Common myeloid progenitor, CD34-positive (primary cell): ENCODE measurements at places on chromosomes 16 and 17.

- peak; percentile 43 for DNase-seq
Measured at GRCh38 chr17:9183306-9183705, 162.0 kb downstream of the NTN1 start.

DNA sequence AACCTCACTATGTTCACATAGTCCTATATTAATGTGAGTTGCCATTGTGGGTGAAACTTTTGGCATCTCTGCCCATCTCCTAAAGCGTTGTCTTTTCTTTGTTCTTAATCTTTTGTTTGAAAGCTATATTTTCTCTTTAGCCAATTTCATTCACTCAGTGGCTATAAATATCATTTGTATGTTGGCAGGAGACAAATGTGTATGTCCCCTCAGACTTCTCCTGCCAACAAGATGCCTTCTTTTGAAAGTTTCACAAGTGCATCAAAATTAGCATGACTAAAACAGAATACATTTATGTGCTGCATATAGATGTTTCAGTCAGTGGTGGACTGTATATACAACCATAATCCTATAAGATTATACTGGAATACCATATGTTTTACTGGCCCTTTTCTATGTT, 109.0 kb downstream of the CA10 start:
- DNase-seq: no peak

DNA sequence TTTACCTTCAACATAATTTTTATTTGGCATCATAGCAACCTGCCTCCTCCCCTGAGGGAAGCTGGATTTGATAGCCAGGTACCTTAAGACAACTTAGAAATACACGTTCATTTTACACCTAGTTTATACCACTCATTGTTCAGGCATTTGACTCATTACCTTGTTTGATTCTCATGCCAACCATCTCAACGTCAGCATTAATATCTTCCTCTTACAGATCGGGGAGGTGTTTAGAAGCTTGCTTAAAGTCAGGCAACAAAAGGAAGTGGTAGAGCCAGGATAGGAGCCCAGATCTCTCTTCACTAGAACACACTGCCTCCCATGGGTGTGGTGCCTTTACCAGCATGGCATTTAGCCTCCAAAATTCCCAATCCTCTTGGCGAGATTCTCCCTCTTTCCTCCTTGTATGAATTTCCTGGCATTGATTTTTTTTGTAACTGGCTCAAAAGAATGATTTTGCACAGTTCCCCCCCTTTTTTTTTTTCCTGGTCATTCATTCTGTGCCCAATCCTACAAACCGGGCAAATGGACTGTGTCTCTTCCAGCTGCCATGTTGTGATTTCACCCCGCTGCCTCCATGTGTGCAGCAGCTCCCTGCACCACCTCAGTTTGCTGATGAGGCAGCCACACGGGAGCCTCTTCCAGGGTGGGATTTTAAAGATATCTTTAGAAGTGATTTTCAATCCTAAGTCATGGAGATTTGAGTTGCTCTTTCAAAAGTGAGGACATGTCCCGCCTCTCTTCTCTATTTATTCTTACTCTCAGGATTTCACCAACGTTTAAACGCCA, 383.6 kb downstream of the UTP18 start:
- DNase-seq: no peak

DNA sequence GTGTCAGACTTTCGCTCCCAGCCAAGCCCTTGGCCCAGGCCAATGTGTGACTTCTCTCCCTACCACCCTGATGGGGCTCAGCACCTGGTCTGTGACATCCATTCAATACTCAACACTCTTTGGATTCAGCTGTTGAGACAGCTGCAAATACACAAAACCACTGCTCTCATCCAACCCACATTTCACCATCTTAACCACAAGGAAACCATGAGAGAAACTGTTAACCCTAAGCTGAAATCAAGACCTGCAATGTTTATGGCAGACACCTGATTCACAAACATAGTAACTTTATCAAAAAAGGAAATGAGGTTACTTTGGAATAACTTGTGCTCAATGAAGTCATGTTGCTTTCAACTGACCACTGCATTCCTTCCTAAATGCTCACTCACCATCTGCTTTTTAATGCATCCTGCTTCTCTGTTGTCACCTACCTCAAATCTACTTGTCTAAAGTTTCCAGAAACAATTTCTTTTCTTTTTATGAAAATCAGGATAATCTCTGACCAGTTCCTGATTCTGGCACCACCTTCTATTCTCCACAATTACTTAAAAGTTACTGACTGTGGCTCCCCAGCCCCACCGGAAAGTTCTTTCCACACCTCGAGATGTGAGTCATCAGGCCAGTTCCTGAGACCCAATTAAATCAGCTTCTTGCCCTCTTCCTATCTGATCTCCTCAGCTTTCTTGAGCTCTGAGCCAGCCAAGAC, 88.2 kb downstream of the NOG start:
- peak; percentile 93 for DNase-seq

- DNase-seq: no peak
Measured at GRCh38 chr17:8227238-8227581, 16.8 kb upstream of the AURKB start.

- peak; percentile 66 for DNase-seq
Measured at GRCh38 chr17:61221597-61222471, 177.8 kb upstream of the TBX2 start.

DNA sequence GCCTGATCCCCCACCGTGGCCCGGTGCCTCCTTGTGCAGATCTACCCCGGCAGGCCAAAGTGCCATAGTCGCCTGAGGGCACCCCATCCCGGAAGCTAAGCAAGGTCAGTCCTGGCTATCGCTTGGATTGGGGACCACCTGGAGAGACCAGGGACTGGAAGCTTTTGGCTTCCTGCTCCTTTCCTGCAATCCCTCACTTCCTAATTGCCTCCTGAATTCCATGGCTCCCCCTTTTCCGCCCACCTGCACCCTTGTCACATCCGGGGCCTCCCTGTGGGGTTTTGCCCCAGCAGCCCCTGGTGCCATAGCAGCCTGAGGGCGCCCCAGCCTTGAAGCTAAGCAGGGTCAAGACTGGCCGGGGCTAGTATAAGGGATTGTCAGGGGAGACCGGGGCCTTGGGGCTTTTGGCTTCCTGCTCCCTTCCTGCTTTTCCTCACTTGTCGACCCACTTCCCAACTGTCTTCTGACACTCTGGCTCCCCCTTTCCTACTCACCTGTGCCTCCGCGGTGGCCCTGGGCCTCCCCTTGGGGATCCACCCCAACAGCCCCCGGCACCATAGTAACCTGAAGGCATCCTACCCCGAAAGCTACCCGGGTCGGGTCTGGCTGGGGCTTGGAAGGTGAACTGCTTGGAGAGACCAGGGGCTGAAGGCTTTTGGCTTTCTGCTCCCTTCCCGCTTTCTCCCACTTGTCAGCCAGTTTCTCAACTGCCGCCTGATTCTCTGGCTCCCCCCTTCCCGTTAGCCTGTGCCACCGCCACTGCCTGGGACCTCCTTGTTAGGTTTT, 2293.6 kb downstream of the TP53TG3F start:
- DNase-seq: no peak

GRCh38 chr17:4986951-4987766, at the start of gene CAMTA2:
CAMTA2 (minus strand) TSS chr17:4987675; CDS start chr17:4986222, 1,453 bp downstream.
- peak; percentile 85 for DNase-seq

- no peak for DNase-seq
Measured at GRCh38 chr17:46028981-46029565, 30.0 kb downstream of the STH start.

DNA sequence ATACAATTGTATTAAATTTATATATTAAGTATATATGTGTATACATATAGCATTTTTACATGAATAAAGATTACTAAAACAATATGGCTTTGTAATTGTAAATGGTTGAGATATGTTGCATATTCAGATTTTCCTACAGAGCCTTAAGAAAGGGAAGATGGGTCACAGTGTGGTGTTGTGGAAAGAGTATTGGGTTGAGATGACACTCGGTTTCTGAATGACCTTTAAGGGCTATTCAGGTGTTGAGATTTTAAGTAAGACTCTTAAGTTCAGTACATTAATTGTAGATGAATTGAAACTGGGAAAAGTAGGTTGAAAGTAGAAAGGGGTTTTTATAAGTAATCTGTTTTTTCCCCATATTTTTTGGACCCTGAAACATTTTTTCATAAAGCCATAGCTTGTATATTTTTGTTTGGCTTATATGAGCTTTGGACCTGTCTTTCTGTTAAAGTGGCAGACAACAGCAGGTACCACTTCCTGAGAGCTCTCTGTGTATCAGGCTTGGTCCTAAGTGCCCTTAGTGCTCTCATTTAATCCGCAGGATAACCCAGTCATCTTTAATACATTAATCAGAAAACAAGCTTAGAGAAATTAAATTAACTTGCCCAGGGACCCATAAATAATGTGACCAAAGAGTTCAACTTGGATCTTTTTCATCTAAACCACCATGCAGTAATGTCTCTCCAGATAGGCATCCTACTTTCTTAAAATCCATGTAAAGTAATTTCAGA, 48.5 kb upstream of the MRC2 start:
- no peak for DNase-seq

- no peak for DNase-seq
Measured at GRCh38 chr17:66465701-66466100, 163.3 kb downstream of the PRKCA start.

GRCh38 chr16:77723108-77723514, 797 bp downstream of the NUDT7 start:
- peak; percentile 70 for DNase-seq

- no peak for DNase-seq
Measured at GRCh38 chr16:84299734-84300440, 5.2 kb downstream of the WFDC1 start.

DNA sequence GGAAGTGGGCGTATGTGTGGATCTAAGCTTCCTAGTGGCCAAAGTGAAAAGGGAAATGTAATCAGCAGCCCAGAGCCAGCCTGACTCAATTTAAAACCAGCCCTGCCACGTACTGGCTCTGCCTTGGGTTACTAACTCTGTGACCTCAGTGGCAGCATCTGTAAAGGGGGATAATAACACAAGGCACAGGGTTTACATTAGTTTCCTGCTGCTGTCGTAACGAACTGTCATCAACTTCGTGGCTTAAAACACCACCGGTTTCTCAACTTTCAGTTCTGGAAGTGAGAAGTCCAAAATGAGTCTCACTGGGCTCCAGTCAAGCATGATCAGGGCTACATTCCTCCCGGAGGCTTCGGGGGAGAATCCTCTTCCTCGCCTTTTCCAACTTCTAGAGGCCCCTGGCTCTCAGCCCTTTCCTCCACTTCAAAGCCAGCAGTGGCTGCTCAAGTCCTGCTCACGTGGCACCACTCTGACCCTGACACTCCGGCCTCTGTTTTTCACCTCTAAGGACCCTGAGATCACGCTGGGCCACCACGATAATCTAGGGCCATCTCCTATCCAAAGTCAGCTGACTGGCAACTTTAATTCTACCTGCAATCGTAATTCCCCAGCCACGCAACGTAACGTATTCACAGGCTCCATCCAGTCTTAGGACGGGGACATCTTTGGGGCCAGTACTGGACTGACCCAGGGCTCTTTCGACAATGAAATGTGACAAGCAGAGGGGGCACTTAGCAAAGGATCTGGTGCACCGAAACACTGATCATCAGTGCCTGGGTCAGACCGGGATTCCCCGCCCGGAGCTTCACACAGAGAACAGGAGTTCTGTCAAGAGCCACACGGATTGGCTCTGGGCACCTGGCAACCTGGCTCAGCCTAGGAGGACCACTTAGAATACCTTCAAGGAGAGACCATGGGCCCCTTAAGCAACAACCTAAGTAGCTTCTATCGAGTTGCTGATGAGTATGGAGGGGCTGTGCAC, 14.5 kb downstream of the TMC6 start:
- no peak for DNase-seq

DNA sequence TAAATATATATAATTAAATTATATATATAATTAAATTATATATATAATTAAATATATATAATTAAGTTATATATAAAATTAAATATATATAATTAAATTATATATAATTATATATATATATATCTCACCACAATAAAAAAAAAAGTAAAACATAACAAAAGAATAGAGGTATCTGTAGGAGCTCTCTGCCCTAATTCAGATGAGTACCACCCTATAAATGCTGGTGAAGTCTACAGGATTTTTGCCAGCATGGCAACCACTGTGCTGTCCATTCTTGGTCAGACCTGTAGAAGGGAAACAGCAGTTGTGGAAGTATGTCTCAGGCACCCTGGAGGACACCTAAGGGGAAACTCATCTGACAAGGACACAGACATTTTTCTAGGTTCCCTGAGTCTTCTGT, 259.7 kb downstream of the PRKCA start:
- DNase-seq: no peak

DNA sequence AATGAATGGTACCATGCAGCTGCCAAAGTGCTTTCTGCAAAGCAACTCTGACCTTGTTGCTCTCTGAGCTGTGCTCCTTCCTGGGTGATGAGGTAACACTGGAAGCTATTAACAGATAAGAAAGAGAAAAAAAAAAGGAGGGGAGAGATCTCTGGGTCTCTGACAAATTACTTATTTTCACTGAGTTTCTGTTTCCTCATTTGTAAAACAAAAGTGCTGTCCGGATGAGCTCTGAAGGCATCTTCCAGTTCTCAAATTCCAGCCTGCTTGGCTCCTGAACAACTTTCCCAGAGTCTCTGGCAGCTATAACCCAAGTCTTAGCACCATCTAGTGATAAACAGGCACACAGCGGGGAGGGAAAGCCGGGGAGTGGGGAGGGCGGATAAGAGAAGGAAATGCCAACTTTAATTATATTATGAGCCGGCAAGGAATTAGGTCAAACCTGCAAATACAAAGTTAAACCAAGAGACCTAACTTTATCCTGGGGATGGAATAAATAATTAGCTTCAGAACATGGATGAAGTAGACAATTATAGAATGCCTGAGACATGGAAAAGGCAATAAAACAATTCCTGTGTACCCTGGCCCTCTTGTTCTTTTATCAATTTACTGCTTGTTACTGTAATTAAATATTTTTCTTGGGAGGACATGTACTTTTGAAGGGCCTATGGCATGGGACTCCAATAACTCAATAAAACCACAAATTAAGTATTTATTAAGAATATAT, 61.3 kb upstream of the KIFC3 start:
- DNase-seq: peak; percentile 46
